Stimulated activated CD8-positive, alpha-beta memory T cell treated with anti-CD3 and anti-CD28 coated beads, Interleukin-7, amount 100 ng/mL, for 4 hours (primary cell): ENCODE measurements at places on chromosomes 3 and 15.

DNA sequence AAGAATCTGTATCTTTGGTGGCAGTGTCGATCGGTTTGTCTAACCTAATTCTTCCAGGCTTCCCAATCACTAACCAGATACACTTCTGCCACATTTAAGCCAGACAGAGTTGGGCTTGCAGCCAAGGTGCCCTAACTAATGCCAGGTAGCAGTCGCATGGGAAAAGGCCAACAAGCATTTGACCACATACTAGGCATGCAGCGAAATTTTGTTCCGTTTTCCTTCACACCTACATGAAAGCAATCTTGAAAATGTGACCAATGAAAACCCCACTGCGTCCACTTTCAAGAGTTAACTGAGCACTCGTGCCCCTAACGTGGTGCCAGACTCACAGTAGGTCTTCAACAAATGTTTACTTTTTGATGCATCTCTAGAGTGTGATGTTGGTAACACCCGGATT, 192.2 kb upstream of the TPM1 start:
- no peak for DNase-seq

GRCh38 chr15:53129121-53129904, 339.2 kb upstream of the ONECUT1 start:
- no peak for DNase-seq

DNA sequence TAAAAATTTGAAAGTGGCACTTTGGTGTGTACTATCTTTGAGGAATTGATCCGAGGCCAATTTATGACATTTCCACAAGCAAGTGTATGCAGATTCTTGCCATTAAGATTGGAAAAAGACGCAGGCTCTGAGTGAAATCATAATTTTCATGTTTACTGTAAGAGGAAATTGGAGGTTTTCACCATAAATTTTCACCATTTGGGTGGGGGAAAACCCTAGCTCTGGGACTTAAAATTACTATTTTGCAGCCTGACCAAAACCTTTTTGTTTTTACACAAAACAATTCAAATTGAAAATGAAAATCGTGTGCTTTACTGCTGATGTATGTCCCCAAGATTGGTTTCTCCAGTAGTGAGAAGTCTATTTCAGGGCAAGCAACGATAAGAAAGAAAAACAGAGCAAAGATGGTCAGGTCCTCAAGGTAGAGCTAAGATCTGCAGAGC, 282.6 kb downstream of the FOXP1 start:
- DNase-seq, result no peak

- no peak for DNase-seq
These were observed 21.7 kb downstream of the NMNAT3 start for GRCh38 chr3:139655909-139656595.

GRCh38 chr3:189772584-189772983, 141.4 kb downstream of the TP63 start:
- no peak for DNase-seq

- no peak for DNase-seq
These were observed 128.0 kb upstream of the MRPL3 start for GRCh38 chr3:131630807-131631206.

- DNase-seq, result no peak
These were observed 7.3 kb downstream of the CSRNP1 start for GRCh38 chr3:39146083-39146501.
